ENCODE measurements at places on chromosomes 1 and 21.

DNA sequence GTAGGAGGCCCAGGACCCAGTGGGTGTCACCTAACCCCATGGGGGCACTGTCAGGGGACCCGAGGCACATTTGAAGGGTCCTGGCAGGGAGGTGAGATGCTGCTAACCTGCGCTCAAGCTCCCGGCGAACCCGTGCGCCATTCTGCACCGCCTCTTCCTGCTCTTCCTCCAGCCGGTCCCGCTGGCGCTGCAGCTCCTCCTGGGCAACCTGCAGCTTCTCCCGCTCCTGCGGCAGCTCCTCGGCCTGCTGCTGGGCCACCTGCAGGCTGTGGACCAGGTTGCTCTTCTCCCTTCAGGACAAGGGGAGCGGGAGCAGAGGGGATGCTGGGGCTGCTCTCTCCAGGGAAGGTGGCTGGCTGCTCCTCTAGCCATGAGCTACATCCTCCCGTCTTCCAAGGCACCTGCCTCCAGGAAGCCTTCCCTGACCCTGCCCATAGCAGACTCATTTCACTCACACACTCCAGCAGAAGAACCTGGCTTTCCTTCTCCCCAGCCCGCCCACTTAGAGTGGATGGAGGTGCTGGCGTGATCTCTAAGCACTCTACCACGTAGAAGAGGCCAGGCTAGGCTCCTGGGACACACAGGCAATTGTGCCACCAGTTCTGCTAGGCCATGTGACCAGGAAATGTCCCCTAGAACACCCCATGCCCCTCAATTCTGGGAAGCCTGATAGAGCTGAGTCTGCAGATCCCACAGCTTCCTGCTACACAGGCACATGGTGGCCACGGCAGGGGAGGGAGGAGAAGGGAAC is 15.2 kb upstream of the NBPF1 start:
- DNase-seq: no peak

DNA sequence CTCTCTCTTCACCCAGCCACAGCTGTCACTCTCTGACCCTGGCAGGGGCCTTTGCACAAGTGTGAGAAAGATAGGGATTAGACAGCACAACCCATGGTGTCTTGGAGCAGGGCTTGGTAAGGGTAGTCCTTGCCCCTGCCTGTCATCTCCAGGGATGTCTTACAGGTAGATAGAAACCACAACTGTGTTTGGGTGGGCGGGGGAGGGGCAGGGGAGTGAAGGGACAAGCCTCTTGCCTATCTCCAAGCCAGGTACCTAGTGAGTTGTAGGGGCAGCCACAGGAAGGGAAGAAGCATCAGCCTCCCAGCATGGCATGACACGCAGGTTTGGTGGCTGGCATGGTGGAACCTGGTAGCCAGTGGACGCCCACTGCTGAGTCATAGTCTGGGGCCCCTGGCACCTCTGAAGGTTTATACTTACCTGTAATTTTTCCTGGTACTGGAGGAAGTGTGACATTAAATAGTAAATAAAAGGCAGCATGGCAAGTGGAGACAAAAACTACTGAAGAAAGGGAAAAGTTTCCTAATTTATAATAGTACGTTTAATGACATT is 97.5 kb downstream of the CLEC20A start:
- DNase-seq: no peak

- no peak for DNase-seq
Observed at GRCh38 chr1:159172614-159173291, 1.3 kb downstream of the CADM3 start.

GRCh38 chr1:222739465-222739864 is 2.5 kb downstream of the FAM177B start:
- no peak for DNase-seq

DNA sequence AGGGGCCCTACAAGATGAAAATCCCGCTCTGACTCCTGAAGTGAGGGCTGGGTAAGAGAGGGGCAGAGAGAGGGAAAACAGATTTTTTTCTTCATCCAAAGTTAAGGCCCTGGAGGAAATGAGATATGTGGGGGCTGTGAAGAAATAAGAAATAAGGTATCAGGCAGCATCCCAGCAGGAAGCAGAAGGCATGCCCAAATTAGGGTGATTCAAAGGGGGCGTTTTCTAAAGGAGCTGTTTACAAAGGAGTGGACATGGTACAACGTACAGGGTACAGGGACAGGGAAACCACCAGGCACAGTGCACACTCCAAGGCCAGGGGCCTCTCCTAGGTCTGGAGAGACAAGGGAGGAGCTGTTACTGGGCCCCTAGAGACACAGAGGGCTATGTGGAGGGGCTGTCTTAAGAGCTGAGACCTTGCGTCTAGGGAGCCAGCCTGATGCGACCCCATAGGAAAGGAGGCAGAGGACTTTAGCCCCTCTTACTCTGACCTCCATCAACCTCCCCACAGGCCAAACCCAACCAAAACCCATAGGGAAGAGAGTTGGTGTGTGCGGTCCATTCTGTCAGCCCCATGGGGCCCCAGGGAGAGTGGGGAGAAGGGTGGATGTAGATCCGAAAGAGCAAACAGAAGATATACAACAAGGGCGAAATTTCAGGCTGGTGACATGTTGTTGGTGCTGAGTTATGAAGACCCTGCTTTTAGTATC is 38.6 kb downstream of the STYXL2 start:
- no peak for DNase-seq

DNA sequence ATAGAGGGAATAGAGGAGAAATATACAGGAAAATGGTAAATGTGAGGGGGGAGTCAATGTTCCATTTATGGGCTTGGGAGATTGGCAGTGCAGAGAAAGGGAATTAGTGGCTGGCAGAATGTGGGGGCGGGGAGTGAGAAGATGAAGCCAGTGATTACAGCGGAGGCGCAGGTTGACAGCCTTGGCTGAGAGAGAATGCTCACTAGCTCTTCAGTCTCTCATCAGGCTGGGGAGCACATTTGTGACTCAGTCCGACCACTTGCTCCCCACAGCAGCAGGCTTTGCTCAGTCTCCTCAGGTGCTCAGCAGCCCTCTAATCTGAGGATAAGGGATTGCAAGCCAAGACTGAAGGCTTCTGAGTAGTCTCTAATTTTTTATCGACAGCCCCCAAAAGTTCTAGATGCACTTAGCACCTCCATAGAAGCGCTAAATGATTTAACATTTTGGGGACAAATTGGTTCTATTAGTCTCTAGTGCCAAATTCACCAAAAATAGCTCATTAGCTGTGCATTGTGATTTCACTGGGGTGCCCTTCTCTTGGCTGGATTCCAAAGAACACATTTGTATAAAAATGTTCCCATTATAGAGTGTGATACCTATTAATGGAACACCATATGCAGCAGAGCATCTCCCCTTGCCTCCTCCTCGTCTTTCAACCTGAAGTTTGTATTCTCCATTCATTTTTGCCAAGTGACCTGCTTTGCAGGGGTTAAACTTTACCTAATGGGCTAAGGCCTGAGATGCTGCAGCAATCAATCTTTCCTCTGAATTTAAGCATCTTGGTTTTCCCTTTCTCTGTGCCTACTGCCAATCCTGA is 191.8 kb downstream of the ZNF326 start:
- DNase-seq: no peak

DNA sequence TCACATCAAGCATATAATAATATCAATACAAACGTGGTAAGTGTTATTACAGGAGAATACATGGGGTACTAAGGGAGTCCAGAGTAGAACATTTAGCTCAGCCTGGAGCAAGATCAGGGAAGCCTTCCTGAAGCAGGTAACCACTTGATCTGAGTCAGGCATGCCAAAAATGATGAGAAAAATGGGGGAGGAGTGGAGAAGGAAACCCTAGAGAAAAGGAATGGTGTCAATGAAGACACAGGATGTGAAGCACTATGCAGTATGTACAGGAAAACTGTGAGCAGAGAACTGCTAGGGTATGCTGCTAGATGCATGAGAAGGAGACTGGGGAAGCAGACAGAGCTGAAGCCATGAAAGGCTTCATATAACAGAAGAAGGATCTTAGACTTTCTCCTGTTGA is 84.7 kb downstream of the NOTCH2 start:
- no peak for DNase-seq

DNA sequence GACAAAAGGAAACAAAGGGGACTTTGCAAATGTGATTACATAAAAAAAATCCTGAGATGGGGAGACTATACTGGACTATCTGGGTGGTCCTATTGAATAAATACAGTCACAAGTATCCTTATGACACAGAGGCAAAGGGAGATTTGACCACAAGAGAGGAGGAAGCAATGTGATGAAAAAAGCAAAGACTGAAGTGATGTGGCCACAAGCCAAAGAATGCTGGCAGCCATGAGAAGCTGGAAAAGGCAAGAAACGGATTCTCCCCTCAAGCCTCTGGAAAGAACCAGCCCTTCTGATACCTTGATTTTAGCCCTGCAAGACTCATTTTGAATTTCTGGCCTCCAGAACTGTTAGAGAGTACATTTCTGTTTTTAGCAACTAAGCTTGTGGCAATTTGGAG is 36.4 kb downstream of the OLFML2B start:
- DNase-seq: no peak

DNA sequence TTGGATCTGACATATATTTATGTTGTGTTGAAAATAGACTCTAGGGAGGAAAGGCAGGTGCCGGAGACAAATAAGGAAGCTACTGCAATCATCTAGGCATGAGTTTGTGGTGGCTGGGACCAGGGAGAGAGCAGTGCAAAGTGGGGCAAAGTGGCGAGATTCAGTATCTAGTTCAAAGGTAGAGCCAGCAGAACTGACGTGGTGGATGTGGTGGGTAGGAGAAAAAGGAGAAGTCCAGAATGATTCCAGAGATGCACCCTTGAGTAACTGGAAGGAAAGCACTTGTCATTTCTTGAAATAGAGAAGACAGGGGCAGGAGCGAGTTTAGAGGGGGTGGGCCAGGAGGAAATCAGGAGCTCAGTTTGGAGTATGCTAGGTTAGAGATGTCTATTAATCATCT is 275.2 kb downstream of the KAZN start:
- no peak for DNase-seq

GRCh38 chr1:31248276-31248675 is 8.6 kb upstream of the NKAIN1 start:
- DNase-seq: no peak

DNA sequence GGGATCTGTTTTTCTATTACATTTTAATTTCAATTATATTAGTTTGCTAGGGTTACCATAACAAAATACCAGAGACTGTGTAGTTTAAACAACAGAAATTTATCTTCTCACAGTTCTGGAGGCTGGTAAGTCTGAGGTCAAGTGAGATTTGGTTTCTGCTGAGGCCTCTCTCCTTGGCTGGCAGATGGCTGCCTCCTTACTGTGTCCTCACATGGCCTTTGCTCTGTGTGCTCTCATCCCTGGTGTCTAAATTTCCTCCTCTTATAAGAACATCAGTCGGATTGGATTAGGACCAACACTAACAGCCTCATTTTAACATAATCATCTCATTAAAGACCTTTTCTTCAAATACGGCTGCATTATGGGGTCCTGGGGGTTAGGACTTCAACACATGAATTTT is 195.2 kb upstream of the CHODL start:
- no peak for DNase-seq
